ENCODE measurements at places on chromosomes 4 and X.

DNA sequence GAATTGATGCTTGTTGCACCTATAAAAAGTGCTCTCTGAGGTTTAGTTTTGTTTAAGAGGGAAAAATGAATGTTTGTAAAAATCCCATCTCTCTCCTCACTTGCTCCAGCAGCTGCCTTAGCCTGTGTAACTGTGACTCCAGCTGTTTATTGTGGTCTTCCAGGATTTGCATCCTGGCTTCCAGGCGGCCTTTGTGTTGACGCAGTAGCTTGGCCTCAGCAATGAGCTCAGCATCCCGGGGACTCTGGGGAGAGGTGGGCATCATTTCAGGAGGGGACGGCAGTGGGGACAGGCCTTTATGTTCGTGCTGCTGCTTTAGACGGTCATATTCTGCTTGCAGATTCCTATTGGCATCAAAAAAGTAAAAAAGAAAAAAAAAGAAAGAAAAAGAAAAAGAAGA, 75.3 kb upstream of the FTHL17 start:
- DNase-seq = no peak

GRCh38 chrX:153775293-153776119, 5.3 kb upstream of the SRPK3 start:
- no peak for DNase-seq

DNA sequence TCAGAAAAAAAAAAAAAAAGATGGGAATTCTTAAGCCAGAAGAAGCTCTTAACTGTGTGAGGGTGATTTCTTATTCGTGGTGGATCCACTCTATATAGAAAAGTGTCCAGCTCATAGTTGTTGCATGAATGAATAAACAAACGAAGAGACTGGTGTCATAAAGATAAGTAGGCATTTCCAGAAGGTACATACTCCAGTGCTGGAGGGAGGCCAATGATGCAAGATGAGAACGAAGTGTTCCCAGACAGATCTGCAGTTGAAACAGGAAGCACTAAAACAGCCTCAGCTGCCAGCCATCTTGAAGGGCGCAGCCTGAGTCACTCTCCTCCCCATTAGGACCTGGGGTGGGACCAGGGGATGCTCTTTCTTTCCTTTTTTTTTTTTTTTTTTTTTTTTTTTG, 47.4 kb upstream of the HOPX start:
- DNase-seq = no peak

- no peak for DNase-seq
Observed at GRCh38 chr4:151853034-151853433, 92.2 kb upstream of the GATB start.

DNA sequence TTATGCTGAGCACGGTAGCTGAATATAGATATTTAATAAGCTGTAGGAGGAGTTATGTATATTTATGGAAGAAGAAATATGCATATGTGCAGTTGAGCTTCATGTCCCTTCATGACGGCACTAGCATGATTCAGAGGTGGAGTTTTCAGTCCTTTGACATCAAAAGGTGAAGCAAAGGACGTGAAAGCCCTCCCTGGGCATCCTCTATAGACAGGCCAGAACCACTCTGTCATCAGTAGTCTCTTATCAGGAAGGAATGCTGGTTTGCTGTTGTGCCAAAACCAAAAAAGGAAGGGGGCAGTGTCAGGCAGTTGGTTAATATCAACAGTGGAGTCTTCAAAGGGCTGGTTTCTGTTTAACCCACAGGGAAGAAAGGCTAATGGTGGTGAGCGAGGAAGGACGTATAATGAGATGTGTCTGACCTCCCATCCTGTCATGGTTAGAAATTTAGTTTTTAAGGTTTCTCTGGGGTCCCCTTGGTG, 23.5 kb upstream of the IL2 start:
- DNase-seq = no peak

DNA sequence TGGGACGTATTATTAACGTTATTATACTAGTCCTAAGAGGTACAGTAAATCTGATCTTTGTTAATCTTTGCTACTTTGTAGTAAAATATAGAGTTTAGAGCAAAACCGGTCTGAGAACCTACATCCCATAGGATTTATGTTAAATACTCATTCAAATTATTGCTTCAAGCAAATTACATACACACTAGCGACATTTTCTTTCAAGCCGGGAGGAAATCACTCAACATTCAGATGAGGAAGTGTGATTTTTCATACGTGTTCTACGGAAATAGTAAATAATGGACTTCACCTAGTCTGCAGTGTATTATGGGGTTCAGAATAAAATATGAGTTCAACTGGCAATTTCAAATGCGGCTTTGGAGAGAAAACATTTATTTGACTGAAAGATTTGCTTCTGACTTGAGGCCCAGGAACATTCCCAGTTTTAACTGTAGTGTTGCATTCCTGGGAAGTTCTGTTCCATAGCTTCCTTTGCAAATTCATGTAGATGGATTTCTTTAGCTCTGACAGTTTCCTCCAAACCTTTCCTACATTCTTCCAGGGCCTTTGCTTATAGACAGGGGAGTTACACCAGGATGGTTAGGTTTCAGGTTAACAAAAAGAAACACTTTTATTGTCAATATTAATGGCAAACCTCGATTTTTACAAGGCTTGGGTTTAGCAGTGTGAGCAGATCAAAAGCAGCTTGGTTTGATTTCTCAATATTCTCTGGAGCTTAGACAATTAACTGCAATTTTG, 5.3 kb upstream of the HAND2 start:
- DNase-seq = no peak

DNA sequence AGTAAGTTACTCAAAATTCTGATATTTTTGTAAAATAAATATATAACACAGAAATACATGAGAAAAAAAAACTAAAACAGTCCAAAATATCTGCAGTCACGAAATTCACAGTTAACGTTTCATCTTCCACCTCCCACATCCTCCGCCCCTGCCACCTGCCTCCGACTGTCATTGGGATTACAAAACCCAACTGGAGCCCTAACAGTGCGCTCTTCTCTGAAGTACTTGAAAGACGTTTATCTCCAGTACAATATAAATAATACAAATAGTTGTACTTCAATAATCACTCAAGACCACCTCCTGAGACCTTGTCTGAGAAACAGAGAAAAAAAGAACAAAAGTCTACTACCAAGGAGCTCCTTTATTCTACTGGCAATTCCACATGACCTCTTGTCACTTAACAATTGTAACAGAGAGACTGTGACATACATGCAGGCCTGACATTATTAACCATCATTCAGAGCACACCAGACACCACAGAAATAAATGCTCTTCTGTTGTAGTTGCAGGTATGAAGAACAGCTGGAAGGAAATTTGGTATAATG, 280.6 kb downstream of the PPP3CA start:
- no peak for DNase-seq

- no peak for DNase-seq
Observed at GRCh38 chr4:119692001-119692400, 63.4 kb upstream of the PDE5A start.

DNA sequence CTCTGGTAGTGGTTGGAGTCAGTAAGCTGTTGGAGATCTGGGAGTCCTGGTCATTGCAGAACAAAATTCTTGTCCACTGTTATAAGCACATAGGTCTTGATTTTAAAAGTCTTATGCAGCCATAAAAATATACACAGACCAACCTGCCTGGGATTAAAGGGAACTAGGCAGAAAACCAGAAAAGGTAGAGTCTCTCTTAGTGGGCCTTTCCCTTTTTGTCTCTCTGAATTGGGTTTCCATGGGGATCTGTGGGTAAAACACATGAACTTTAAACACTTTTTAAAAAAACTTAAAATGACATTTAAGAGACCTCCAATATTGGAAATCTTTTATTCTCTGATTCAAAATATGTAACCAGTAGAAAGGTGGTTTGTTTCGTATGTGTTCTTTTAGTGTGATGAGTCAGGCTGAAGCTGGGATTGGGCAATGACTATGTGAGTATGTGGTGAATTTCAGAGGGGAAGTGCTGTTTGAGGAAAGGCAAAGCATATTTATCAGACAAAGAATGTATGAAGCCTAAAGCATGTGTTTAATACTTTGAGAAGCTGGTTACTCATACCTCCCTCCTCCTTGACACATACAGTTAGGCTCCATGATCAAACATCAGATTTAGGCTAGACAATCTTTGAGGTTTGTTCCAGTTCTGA, 29.6 kb downstream of the SLC16A2 start:
- no peak for DNase-seq

DNA sequence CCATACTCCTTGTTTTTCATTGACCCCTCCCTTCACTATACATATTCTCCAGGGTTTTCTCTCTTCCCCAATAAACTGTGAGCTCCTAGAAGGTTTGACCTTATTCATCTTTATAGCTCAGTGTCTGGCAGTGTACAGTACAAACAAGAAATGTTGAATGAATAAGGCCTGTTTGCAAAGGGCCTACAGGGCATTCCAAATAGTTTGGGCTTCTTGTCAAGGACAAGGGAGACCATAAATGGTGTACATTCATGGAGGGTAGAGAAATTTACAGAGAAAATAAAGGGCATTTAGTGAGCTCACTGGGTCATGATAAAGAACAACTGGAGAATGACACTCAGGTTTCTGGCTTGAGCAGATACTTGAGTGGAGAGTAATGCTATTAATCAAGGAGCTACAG, 47.5 kb upstream of the EIF1AX start:
- DNase-seq = no peak

DNA sequence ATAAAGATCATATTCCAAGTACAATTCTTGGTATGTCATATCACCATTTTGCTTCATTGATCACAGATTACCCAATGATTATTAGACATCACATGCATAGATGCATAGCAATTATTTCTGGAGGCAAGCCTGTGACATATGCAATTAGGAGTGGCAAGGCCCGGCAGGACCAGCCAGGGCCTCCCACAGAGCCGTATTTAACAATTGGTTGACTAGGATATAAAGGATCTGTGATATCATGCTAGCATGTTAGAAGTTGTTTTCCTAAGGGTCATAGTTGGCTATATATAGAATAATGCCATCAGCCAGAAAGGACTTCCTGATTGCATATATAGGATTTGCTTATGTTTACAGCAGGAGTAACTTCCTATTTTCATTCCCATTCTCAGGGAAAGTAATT, 103.5 kb upstream of the OTUD4 start:
- DNase-seq = no peak

GRCh38 chr4:186204686-186205085, 13.3 kb downstream of the CYP4V2 start:
- no peak for DNase-seq

- no peak for DNase-seq
Observed at GRCh38 chrX:41029332-41029731, 55.9 kb upstream of the USP9X start.

GRCh38 chr4:124066595-124066994, 645.9 kb downstream of the ANKRD50 start:
- DNase-seq = no peak

GRCh38 chr4:33323393-33323792, 2603.2 kb downstream of the PCDH7 start:
- DNase-seq = no peak

DNA sequence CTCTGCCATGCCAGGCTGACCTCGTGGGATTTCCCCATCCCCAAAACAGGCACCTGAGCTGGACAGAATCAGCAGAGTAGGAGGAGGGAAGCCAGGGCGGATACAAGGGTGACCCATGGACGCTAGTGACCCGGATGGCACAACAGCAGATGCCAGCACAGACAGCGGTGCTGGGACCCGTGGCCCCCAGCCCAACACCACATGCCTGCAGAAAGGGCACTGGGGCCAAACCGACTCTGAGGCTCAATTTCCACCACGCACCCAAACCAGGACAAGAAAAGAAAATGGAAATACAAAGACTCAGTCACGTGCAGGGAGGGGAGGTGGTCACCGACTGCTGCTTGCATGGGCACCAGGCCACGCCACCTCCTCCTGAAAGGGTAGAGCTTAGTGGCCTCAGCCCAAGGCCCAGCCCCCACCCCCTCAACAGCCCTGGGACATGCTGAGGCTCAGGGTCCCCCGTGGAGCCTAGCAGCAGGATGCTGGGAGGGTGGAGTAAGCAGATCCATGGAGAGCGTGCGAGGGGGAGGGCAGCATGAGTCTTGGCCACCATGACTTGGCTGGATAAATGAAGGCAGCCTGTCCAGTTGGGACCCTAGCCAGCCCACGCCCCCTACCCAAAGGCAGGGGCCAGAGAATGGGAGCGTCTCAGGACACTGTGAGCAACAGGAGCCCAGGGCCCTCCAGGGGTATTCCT, 47.7 kb downstream of the C4orf50 start:
- no peak for DNase-seq

GRCh38 chrX:41090568-41091238, 5.5 kb downstream of the USP9X start:
- DNase-seq = no peak

Measured in activated naive CD4-positive, alpha-beta T cell (primary cell).